Epithelial cell of esophagus (primary cell): ENCODE measurements at places on chromosomes 12 and 14.
A peak's percentile ranks its signal among the peaks of the same experiment; 100 is the strongest.

GRCh38 chr12:121892673-121893561 lies 4.3 kb downstream of the PSMD9 start:
- DNase-seq: no peak

DNA sequence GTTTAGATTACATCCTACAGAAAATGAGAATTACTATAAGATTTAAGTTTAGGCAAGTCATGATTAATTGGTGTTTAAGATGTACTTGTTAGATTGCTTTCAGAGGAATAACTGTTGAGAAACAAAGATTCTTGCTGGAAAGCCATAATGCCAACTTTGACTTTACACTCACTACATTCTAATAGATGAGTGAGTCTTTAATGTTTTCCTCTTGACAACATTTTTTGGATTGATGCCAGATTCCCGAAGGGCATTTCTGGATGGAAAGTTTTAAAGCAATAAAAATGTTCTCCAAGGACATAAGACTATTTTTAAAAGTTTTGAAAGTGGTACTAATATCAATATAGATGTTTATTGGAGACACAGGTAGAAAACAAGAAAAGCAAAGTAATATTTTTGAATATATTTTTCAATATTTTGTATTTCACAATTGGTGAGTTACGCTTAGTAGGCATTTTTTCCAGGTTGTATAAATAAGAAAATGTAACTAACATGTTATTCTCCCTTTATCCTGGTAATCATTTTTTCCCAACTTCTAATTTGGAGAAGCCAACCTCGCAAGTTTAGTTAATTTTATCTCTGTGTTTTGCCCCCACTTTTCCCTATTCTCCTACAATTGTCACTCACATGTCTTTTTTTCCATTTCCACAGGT lies 307.3 kb downstream of the CEP128 start:
- DNase-seq: peak; percentile 70

- DNase-seq: peak; percentile 26
Observed at GRCh38 chr14:90808759-90809529, 7.3 kb downstream of the TTC7B start.

- DNase-seq: no peak
Observed at GRCh38 chr12:60834806-60835205, 1239.0 kb downstream of the SLC16A7 start.

DNA sequence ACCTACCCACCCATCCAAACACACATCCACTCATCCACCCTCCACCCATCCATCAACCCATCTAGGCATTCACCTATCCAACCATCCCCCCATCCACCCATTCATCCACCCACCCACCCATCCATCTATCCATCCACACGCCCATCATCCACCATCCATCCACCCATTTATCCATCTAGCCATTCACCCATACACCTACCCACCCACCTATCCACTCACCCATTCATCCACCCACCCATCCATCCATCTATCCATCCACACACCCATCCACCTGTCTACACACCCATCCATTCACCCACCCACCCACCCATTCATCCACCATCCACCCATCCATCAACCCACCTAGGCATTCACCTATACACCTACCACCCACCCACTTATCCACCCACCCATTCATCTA lies 72.6 kb upstream of the GALNT9 start:
- no peak for DNase-seq

- DNase-seq: peak; percentile 58
Observed at GRCh38 chr14:103104654-103105452, 10.3 kb downstream of the EXOC3L4 start.

GRCh38 chr14:50608302-50608851 lies 48.4 kb downstream of the ATL1 start:
- DNase-seq: no peak

DNA sequence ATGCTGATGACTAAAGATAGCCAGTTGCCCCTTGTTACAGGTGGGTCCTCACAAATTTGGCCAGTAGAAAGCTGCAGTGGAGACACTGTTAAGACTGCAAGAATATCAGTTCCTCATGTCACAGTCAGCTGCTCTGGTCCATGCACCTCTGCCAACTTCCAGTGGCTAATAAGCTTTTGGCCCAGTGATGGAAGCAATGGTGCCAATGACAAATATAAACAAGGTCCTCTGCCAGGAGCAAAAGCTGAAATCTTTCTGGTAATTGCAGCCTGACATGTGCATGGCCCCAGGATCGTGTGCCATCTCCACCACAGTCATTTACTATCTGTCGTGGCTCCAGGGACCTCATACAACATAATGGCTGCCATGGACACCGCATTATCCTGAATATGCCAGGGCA lies 85.4 kb upstream of the TMEM260 start:
- no peak for DNase-seq

GRCh38 chr12:101733166-101733565 lies 6.1 kb downstream of the SYCP3 start:
- no peak for DNase-seq

DNA sequence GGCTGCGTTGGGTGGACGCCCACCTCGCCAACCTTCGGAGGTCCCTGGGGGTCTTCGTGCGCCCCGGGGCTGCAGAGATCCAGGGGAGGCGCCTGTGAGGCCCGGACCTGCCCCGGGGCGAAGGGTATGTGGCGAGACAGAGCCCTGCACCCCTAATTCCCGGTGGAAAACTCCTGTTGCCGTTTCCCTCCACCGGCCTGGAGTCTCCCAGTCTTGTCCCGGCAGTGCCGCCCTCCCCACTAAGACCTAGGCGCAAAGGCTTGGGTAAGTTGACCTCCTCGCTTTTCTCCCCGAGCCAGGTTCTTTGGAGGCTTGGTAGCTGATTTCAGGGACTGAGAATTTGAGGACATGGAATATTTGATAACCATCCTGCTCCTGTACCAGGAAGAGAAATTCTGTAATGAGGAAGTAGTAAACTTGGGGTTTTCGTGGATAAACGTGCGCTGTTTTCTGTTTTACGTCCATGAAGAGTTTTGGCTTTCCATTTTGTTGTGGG lies 530 bp downstream of the APAF1 start:
- peak; percentile 17 for DNase-seq

DNA sequence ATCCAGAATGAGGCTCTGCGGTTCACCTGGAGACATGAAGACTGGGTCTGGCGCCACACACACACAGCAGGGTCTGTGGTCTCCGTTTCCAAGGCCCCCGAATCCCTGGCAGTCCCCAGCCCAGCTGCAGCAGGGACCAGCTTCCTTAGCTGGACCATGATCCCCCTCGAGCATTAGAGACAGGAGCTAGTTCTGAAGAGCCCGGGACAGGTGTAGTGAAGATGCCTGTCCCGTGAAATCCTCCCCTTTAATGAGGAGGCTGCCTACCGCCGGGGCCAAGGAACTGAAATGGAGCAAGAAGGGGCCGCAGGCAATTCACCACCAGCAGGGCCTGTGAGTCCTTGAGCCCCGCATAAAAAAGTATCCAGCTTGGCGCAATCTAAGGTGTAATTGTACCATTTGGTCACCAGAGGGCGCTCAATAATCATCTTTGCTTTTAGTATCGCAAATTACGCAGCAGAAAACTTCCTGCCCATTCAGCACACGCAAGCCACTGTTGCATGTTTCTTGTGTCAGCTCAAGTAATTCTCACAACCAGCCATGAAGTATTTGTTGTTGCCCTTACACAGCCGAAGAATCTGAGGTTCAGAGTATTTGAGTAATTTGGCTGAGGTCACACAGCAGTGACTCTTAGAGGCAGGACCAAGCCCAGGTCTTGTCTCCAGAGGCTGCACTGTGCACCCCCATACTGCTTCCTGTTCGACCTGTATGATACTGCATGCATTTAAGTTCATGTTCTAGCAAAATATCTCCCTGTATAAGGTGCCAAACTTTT lies 54.3 kb upstream of the PPP2R5C start:
- DNase-seq: peak; percentile 81

DNA sequence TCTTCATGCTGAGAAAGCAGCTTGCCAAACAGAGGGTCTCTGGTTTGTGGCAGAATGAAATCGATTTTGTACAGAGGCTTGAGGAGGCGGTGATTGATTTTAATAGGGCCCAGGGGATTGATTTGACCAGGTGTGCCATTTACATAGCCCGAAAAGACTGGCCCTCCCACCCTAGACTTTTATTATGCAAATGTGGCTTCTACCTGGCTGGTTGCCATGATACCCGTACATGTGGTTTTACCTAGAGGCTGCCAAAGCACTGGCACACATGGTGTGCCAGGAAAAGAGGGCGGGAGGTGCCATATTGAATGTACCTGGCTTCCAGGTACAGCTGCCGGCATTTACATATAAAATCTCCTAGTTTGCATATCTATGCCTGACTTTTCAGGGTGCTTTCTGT lies 18.0 kb upstream of the GUCY2C start:
- no peak for DNase-seq

- DNase-seq: no peak
Observed at GRCh38 chr14:52013984-52014600, 24.7 kb downstream of the RTRAF start.

DNA sequence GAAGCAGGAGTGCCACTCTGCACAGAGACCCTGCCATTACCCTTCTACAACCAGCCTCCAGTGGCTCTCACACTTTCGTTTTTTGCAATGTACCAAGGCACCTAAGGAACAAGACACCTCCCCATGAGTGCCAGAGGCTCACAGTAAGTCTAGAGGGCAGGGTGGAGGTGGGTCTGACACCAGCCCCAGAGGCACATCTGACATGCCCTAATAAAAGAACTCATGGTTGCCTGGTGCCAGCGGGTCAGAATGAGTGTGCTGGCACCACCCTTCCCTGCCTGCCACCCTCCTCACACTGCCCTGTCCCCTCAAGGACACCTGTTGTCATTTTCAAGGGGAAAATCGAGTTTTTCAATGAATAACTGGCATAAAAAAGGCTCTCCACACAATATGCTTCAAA lies 161.2 kb downstream of the FOXN3 start:
- DNase-seq: no peak

DNA sequence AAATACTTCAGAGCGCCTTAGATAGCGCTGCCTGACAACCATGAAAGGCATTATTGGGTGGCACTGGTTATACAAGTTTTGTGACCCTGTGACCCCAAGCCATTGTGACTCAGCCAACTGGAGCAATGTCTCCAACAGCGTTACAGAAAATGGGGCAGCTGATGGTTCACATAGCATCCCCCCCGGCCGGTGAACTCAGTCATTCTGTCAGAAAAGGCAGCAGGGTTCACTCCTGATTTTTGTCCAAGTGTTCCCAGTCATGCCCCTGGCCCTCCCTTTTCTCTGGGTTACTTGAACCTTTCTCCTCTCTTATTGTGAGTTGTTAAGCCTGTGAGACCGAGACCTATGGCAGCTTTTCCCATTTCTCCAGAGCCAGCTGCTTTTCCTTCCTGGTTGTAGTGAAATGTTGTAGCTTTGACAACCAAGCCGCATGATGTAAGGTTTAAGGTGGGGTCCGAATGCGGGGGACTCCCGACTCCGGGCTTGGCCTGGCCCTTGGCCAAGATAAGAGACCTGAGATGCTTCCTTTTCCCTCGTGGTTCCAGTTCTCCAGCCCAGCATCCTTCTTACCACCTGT lies 22.0 kb downstream of the CD9 start:
- peak; percentile 82 for DNase-seq

DNA sequence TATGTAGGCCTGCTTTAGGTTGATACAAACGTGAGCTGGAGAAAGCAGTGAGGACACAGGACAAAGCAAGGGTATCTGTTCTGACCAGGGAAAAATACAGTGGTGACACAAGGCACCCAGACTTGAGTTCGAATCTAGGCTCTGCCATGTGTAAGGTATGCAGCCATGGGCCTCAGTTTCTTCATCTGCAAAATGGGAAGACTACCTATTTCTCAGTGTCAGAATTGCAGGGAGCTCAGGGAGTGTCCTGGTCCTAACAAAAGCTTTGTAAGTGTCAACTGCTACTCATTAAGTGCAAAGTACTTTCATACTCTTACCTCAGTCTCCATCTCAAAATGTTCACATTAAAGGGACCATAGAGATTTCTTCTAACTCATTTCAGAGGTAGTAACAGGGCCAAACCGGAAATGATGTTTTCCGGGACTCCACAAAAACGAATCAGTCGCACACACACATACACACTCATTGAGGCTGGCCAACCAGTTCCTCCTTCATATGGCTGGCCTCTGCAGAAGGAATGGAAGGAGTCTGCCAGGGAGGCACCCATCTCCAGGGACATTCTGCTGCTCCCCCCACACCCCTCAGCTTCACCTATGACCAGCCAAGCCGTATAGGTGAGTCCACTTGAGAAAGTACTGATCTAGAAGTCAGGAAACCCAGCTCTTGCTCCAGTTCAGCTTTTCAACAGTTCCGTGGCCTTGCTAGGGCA lies 7.8 kb downstream of the CTDSP2 start:
- DNase-seq: no peak

DNA sequence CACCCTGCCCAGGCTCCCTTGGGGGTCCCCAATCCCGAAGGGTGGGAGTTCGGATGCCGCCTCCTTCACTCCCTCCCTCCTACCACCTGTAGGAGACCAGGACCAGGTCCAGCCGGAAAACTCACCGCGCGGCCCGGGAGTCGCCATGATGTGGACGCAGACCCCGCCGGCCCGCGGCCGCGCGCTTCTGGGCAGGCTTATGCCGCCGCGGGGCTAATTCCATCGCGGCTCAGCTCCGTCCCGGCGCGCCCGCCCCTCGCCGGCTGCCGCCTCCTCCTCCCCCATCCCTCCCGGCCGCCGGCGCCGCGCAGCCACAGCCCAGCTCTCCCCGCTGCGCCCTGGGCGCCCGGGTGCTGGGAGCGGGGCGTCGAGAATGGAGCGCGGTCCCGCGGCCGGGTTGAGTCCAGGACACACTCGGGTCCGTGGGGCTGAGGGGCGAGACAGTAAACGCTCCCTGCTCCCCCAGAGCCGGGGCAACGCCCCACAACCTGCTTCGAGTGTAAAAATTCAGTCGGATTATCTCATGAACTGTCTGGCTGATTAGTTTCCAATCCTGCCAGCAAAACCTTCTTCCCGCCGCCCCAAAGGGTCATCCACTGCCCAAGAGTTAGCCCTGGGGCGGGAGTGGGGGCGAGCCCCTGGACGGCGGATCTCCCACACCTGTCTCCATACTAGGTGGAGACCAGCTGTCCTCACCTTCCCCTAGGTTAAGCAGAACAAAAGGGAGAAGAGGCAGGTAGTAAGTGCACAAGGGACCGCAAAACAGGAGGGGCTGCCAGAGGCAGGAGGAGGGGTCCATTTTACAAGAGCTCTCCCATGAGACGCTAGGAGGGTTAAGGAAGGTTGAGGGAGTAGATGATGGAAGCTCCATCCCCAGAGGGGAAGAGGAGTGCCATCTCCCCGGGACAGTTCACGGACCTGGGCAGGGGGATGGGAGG lies at the start of gene ANO2:
Gene ANO2, minus strand, starts transcription at position 189 of the 938 bp plus-strand sequence. Its CDS starts 42 bp downstream, at position 147.
- peak; percentile 25 for DNase-seq

- DNase-seq: no peak
Observed at GRCh38 chr14:104999361-104999760, 13.8 kb downstream of the CLBA1 start.

- peak; percentile 78 for DNase-seq
Observed at GRCh38 chr12:64893961-64894360, 69.5 kb downstream of the TBC1D30 start.

- no peak for DNase-seq
Observed at GRCh38 chr12:3920351-3921150, 47.4 kb upstream of the PARP11 start.

GRCh38 chr14:65471038-65471878 lies 58.7 kb downstream of the FUT8 start:
- DNase-seq: no peak
